Suppressor macrophage treated with lipopolysaccharide for 4 hours (primary cell): ENCODE measurements at places on chromosomes 16 and 17.

DNA sequence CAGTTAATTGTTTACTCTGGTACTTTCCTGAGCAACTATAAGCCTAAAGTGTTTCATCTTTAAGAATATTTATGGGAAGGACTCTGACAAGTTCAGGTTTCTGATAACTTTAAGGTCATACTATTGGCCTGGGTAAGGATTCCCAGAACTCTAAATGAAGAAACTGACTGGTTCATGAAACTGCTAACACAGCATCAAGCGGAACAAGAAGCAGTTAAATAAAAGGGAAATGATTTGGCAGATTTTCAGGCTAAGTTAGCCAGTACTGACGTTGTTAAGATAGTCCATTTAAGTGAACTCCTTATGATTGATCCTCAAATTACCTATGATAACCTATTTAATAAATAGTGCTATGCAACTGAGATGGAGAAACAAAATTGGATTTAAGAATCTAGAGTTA, 101.6 kb upstream of the CES5A start:
- peak; percentile 4 for DNase-seq

- no peak for DNase-seq
These were observed 21.2 kb downstream of the TMEM98 start for GRCh38 chr17:32949181-32949580.

- DNase-seq, result no peak
These were observed 24.0 kb downstream of the TMC6 start for GRCh38 chr17:78104540-78104941.

GRCh38 chr17:56624309-56624708, 30.8 kb downstream of the NOG start:
- DNase-seq, result peak; percentile 44

DNA sequence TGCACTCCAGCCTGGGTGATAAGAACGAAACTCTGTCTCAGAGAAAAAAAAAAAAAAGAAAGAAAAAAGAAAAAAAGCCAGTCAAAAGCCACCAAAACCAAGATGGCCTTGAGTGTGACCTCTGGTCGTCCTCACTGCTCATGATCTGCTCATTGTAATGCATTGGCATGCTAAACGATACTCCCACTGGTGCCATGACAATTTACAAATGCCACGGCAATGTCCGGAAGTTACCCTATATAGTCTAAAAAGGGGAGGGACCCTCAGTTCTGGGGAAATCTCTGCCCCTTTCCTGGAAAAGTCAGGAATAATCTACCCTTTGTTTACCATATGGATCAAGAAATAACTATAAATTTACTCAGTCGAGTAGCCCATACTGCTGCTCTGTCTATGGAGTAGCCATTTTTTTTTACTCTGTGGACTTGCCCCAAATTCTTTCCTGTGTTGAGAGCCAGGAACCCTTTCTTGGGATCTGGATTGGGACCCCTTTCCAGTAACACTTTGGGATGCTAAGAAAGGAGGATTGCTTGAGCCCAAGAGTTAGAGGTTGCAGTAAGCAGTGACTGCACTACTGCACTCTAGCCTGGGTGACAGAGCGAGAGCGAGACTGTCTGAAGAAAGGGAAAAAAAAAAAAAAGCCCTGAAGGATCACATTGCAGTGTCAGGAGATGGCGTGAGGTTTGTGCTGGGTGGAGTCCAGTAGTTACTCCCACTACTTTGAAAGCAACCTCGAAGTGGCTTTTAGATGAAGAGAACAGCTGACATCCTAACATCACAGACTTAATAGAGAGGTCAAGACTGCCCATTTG, 3.7 kb upstream of the TMEM231 start:
- no peak for DNase-seq

- DNase-seq, result no peak
These were observed 21.4 kb downstream of the PIEZO1 start for GRCh38 chr16:88763502-88764053.

DNA sequence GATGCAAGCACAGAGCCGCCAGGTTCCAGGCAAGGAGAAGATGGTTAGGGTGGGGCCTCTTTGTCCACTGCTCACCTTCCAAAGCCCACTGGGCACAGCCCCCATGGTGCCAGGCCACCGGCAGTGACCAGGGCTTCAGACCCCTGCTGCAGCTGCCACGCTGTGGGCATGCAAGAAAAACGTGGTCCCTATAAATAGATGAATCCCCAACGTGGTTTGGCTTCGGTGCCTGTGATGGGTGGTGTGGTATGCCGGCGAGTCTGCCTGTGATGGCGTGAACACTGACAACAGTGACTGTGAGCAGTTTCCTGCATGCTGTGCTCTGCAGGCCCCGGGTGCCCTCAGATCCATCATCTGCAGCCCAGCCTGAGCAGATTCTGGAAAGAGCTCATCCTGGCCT, 36.6 kb downstream of the RAB11FIP4 start:
- no peak for DNase-seq

GRCh38 chr16:85330006-85330693, 217.9 kb upstream of the CIBAR2 start:
- no peak for DNase-seq

GRCh38 chr16:67256701-67257230, 8.0 kb downstream of the SLC9A5 start:
- no peak for DNase-seq

- no peak for DNase-seq
These were observed 238.1 kb downstream of the MAF start for GRCh38 chr16:79362300-79362970.

- no peak for DNase-seq
These were observed 29.8 kb downstream of the LRRC36 start for GRCh38 chr16:67356396-67356795.

DNA sequence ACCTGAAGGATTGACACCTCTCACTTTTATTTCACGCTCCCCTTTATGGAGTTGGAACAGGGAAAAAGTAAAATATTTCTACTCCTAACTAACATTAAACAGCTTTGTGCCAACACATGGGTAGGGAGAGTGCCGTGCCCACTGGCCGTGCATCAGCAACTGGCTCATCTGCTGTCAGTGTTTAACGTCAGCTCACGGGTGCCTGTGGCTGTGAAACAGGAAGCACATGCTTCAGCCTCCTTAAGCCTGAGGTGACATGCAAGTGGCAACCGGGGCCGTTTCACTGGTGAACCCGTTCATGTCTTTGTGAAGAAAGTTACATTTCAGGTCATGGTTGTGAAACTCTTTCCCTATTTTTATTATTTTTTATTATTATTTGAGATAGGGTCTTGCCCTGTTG, 3.2 kb downstream of the SPG7 start:
- peak; percentile 39 for DNase-seq

DNA sequence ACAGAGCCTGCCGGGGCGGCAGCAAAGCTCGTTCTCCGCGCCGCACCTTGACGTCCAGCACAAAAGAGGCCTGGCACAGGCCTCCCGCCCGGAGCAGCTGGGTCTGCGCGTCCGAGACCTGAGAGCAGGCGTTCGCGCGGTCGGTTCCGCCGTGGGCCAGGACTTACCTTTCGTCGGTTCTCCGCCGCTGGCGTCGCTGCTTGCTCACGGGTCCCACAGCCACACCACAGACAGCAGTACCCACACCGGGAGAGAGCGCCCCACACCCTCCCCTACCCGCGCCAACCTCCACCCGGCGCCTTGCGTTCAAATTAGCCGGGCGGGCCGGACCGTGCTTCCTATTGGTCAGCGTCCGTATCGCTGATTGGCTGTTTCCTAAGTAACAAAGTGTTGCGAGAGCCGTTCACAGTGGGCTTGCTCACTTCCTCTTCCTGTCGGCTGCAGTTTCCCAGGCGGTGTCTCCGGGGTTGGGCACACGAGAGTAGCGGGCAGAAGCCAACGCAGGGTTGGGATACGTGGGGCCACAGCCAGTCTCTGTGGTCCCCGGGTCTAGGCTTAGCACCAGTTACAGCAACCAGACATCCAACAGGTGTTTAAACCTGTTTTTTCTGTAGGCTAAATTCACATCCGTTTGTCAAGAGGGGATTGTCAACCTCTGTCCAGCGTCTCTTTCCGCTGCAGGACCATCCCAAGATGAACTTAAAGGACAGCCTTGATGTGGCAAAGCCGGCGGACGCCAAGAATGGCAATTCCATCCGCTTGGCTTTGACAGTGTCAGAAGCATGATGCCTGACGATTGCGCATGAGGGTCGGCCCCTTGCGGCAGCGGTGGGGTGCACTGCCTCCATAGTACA, at the start of gene KIF18B:
KIF18B (minus strand) TSS at position 313 of the 854 bp plus-strand sequence. CDS start 11,429 bp downstream, outside the sequence.
- DNase-seq, result peak; percentile 96

DNA sequence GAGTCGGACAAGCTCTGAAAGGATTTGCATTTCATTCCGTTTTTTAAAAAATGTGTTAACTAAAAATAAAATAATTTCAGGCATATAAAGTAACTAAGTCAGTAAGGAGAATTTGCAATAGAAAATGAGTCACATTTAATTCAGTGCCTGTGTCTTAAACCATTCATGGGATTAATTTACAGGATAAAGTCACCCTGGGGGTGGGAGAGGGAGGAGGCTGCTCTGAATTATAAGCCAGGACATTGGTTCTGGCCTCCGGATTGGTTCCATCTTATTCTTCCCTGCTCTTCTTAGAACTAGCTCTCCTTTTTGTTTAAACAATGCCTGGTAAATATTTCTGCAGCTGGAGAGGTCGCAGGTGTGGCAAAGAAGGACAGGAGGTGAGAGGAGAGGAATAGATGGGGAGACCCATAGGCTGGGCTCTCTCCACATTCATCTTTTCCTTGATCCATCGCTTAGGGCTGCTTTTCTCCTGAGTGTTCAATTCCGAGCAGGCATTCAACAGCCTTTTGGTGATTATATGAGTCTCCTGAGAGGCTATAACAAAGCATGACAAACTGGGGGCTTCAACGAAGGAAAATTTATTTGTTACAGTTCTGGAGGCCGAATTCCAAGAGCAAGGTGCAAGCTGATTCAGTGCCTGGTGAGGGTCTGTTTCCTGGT, 319.2 kb downstream of the PHKB start:
- DNase-seq, result no peak

DNA sequence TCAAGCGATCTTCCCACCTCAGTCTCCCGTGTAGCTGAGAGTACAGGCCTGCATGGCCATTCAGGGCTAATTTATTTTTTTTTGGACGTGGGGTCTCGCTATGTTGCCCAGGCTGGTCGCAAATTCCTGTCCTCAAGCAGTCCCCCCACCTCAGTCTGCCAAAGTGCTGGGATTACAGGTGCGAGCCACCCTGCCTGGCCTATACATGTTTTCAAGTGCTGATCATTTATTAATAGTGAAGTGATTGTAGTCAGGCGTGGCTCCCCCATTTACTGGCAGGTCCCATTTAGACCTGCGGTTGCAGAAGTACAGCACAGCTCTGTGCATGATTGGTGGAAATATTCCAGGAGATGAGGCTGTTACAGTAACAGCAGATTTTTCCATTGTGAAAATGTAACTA, 8.4 kb downstream of the FOXK2 start:
- no peak for DNase-seq

GRCh38 chr17:45060382-45060796, 728 bp upstream of the NMT1 start:
- no peak for DNase-seq

GRCh38 chr17:77681861-77682260, 276.6 kb upstream of the TNRC6C start:
- no peak for DNase-seq

- DNase-seq, result peak; percentile 56
These were observed 74.8 kb upstream of the SMURF2 start for GRCh38 chr17:64736804-64737492.

DNA sequence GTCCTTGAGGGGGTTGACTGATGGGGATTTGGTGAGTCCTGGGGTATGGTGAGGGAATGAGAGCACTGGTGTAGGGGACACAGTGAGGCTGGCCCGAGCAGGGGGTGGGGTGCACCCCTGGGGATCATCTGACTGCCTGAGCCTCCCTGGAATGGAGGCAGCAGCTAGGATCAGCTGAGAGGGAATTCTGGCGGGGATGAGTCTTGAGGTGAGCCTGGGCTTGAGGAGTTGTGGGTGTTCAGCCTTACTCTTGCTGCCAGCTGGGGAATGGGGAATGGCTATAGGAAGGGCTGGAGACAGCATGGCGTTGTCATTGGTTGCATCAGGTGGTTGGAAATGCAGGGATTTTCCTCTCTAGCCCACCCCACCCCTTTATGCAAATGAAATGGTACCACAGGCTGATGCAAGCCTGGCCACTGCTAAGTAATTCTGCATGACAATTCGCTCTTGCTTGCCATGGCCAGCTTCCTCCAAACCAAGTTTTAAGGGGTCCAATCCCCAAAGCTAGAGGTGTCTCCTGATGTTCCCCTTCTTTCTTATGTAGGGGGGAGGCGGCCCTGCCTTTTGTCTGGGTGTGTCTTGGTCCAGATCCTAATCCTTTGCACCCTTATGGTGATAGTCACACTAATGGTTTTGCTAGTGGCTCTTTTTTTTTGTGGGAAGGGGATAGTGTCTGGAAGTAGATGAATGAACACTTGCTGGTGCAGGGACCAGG, 7.5 kb downstream of the NFE2L1 start:
- peak; percentile 81 for DNase-seq

DNA sequence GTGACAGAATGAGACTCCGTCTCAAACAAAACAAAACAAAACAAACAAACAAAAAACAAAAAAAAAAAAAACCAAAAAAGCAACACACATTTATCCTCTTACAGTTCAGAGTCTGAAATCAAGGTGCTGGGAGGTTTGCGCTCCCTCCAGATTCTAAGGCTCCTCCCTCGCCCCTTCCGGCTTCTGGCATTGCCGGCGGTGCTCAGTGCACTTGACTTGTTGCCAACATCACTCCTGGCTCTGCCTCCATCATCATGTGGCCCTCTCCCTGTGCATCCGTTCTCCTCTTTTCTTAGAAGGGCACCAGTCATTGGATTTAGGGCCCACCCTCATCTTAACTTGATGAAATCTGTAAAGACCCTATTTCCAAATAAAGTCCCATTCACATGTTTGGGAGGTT, 73.8 kb downstream of the RBFOX3 start:
- no peak for DNase-seq

DNA sequence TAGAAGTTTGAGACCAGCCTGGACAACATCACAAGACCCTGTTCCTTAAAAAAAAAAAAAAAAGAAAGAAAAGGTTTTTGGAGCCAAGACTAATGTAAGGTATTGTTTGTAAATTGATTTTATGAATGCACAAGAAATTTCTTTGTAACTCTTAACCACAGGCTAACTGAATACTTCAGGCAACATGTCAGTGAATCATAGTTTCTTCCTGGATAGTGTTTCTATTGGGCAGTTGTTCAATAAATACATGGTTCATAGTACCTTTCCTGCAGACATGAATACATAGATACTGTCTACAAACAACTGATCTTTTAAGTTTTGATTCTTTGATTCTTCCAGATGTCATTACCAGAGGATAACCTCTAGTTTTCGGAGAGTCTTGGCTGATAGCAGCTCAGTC, 11.6 kb downstream of the DDX42 start:
- no peak for DNase-seq

- no peak for DNase-seq
These were observed 470.1 kb downstream of the TOX3 start for GRCh38 chr16:52076801-52077201.
